ENCODE measurements at places on chromosomes 16 and 17.

DNA sequence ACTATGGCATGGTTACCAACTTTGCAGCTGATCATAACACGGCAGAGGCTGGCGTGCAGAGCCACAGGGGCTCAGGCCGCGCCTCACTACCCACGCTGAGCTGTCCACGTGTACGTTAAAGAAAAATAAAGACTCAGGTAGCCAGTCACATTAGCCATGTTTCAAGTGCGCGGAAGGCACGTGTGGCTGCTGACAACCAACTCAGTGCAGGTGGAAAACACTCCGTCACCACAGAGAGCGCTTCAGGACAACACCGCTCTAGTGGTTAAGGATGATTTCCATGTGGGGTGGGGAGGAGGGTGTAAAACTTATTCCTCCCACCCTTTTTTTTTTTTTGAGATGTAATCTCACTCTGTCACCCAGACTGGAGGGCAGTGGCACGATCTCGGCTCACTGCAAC is 33.8 kb downstream of the ZCCHC14 start:
- DNase-seq: no peak

DNA sequence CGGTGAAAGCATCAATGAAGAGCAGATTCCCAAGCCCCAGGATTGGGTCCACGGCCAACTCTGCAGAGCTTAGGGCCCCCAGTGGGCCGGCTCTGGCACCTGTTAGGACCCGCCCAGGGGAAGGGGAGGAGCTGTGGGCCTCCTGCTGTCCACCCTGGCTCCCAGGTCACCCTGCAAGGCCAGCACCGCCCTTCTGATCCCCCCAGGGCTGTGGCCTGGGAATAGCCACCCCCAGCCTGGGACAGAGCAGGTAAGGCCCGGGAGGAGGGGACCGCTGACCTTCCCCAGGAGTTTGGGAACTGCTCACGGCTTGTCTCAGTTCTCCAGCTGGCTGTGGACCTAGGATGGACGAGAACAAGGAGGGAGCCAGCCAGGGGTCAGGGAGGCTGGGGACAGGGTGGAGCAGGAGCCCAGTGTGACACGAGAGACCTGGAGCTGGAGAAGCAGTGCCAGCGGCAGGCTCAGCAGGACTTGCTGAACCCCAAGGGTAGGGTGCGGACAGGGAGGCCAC is 39.3 kb upstream of the SLC38A10 start:
- no peak for DNase-seq

- DNase-seq: no peak
Measured at GRCh38 chr17:13989138-13989537, 80.2 kb upstream of the COX10 start.

- no peak for DNase-seq
Measured at GRCh38 chr16:27181019-27181790, 22.1 kb upstream of the KDM8 start.

- no peak for DNase-seq
Measured at GRCh38 chr16:60137891-60138290, 1403.8 kb upstream of the GOT2 start.

GRCh38 chr16:49330562-49331201 is 42.9 kb upstream of the C16orf78 start:
- DNase-seq: no peak

GRCh38 chr17:14580499-14580898 is 279.6 kb downstream of the HS3ST3B1 start:
- no peak for DNase-seq

DNA sequence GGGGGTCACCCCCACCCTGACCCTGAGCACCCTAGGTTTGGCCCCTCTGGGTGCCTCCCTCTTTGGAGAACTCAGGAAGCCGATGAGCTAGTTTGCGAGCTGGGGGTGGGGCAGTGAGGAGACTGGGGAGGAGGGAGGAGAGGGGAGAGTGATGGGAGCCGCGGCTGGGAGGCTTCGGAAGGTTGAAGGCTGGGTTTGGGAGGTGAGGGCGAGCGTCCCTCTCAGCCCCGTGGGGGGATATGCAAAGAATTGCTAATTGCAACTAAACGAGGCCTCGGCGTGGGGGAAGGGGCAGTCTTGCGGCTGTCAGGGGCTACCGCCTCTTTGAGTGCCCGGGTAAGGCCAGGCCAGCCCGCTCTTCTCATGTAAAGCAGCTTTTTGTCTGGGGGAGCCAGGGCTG is 17.6 kb upstream of the FZD2 start:
- DNase-seq: no peak

GRCh38 chr17:34368946-34369500 is 6.0 kb upstream of the CCL1 start:
- no peak for DNase-seq

- no peak for DNase-seq
Measured at GRCh38 chr17:15972497-15972951, 27.0 kb downstream of the ZSWIM7 start.

DNA sequence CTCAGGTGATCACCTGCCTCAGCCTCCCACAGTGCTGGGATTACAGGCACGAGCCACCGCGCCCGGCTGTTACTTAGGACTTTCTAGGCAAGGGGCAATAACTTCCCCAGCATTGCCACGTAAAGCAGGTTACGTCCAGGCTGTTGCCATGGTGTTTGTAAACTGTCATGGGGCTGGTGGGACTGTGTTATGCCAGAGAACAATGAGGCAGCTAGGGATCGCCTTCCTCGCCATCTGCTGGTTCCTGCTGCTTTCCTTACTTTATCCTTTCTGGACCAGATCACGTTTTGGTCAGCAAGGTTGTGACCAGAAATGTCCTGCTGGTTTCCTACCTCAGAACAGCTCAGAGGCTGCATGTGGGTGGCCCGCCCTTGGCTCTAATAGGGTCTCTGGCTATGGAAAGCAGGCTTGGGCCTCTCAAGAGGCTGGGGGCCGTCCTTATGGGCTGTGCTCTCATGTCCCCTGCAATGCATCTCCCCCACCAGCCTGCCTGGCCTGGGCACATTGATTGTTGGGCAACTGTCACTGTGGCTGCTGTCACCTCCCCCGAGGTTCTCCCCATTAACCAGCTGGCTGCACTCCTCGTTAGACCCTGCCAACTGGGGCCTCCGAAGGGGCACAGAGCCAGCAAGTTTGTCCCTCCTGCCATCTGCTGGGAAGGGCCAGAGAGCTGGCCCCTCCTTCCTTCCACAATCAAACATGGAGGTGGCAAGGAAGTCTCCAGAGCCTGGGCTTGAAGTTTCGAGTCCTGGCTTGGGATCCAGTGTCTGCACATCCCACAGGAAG is 28.2 kb upstream of the ZC3H18 start:
- DNase-seq: no peak

- DNase-seq: no peak
Measured at GRCh38 chr17:58325976-58326468, 2.6 kb downstream of the TSPOAP1 start.

DNA sequence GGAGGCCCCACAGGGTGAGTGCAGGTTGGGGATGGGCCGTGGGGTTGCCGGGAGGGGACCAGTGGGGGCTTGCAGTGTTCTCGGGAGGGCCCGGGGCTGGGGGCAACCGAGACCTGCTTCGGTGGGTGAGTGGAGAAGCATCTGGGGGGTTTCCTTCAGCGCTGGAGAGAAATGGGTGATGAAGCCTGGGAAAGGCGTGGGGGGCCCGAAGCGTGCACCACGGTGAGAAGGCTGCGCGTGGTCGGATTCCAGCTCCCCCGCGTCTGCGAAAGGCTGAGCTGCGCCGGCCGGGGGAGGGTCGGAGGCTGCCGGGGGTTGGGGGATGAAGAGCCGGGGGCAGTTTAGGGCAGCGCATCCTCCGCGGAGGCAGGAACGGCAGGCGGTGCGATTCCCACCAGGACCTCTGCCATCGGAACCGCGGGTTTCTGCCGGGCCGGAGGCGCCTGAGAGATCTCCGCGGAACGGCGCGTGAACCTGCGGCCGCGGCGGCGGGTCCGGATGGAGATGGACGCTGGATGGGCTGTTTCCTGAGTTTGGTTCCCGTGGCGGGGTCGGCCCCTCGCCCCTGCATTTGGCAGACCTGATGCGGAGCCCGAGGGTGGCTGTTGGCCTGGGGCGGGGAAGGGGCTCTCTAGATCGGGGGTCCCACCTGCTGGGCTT is 6.9 kb upstream of the SSTR5 start:
- no peak for DNase-seq

DNA sequence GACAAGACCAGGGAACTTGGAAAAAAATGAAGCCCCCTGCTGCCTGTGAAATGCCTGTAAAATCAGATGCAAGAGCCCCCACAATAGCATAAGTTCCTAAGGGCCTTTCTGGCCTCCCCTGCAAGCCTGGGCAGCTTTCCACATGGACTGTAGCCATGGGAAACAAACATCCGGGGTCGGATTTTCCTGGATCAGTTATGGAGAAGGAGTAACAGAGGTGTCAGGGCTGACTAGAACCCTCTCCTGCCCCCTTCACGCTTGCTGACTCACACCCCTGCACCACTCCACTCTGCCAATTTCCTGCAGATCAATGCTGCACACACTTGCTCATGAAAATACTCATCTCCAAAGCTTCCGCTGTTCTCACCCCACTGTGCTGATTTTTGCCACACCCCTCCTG is 258.6 kb downstream of the CBLN1 start:
- DNase-seq: no peak

- DNase-seq: no peak
Measured at GRCh38 chr16:77977339-77977738, 45.0 kb upstream of the CLEC3A start.

- DNase-seq: no peak
Measured at GRCh38 chr17:30477774-30478115, 537 bp downstream of the GOSR1 start.

DNA sequence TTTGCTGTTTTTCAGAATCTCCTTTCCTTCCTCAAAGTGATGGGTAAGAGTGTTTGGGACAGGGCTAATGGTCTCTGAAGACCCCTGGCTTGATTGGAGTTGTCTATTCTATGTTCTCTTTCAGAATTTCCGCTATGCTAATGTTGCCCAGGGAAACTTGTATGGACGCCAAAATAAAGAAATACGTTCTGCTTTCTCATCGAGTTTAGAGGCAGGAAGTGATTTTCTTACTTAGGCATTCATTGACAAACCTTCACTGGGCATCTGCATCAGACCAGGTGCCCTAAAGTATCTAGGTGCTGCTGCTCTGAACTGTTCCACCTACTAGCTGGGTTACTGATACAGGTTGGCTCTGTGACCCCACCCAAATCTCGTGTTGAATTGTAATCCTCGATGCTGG is 787.9 kb upstream of the EEF2KMT start:
- no peak for DNase-seq

DNA sequence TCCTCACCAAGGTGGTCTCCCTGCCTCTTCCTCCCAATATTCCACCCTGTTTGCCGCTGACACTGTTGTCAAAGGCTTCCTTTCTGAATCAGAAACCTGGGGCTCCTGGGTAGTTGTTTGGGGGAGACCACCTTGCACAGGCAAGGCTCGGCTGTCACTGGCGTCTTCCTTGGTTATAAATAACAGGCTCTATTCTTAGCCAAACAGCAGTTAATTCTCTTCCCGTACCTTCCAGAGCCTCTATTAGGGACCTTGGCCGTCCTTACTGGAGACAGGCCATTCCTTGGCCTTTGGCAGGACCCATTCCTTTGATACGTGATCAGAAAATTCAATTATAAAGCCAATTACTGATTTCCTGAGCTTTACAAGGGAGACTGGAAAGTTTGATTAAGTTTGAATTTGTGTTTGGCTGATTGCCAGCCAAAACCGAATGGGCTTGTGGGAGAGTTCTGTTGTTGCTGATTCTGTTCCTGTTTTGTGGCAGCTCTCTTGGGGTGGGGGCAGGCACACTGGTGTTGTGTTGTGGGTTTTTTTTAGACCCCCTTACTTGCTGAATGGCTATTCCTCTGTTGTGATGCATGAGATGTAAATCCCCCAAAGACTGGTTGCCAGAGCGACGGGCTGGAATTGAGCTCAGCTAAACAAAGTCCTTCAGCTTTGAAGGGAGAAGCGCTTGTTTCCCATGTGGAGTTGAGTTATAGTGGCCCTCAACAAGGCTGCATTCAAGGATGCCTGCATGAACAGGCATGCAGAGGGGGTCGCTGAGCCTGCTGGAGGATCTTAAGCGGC is 104.6 kb downstream of the GNAO1 start:
- DNase-seq: no peak

DNA sequence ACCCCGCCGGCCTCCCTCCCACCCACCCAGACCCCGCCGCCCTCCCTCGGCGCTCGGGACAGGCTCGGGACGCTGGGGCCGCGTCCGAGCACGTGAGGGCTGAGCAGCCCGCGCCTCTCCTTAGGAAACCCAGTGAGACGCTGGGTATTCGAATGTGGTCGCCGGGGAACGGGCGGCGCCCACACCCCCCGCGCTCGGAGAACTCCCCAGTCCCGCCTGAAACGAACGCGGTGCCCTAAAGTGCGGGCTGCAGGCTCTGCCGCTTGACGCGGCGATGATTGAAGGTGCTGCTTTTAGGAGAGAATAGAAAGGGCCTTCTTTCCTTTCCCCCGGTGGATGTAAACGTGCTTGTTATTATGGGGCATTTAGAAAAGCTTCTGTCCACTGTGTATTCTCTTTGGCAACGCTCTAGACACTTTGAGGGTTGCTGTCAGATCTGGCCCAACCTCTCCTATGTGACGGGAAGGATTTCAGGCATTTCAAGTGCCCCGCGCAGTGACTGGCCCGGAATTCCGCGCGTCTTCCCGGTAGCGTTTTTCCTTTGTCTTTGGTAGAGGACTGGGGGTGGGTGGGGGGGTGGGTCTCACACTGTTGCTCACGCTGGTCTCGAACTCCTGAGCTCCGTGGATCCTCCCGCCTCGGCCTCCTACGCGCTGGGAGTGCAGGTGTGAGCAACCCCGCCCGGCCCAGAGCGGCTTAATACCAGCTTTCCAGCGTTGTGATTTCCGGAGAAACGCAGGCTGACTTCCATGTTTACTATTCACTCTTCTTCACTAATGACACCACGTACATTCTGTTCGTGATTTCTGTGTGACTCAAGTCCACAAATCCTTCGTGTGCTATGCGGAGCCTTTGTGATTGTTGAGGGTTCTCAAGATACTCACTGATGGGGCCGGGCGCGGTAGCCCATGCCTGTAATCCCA is 21.8 kb upstream of the FOXK2 start:
- DNase-seq: no peak

DNA sequence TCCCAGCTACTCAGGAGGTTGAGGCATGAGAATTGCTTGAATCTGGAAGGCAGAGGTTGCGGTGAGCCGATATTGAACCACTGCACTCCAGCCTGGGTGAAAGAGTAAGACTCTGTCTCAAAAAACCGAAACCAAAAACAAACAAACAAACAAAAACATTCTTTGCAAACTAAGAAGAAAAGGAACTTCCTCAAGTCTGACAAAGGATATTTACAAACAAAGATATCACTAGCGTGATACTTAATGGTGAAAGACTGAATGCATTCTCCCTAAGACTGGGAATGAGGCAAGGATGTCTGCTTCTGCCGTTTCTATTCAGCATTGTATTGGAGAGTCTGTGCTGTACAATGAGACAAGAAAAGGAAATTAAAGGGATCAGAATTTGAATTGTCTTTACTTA is 10.5 kb upstream of the MPO start:
- no peak for DNase-seq

- no peak for DNase-seq
Measured at GRCh38 chr17:17358866-17359265, 55.7 kb downstream of the NT5M start.

Measured in NCI-H1436 (cell line).